T-helper 9 cell (primary cell): ENCODE measurements at places on chromosomes 7 and 10.

GRCh38 chr10:1732564-1732996 lies 4.7 kb downstream of the ADARB2 start:
- DNase-seq = no peak

DNA sequence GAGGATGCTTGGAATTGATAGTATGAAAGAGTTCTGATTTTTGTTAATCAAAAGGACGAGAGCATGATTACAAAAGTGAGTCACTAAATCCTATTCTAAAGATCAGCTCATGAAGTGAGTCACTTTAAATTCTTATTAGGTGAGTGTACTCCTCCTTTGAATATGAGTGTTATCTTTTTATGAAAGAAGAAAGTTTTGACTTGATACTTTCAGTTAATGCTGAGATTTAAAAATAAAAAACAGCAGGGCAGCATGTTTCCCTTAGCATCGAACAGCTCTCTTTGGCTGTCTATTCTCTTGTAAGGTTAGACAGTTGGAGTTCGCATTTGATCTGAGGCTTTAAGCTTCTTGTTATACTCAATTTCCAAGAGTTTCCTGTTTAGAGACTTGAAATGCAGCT lies 222.0 kb downstream of the TWIST1 start:
- DNase-seq = no peak

- no peak for DNase-seq
These were observed 15.4 kb downstream of the NRAP start for GRCh38 chr10:113648478-113648877.

GRCh38 chr10:123783296-123783695 lies 108.3 kb downstream of the CPXM2 start:
- DNase-seq = no peak

GRCh38 chr10:77349226-77349625 lies 288.4 kb downstream of the KCNMA1 start:
- DNase-seq = no peak

DNA sequence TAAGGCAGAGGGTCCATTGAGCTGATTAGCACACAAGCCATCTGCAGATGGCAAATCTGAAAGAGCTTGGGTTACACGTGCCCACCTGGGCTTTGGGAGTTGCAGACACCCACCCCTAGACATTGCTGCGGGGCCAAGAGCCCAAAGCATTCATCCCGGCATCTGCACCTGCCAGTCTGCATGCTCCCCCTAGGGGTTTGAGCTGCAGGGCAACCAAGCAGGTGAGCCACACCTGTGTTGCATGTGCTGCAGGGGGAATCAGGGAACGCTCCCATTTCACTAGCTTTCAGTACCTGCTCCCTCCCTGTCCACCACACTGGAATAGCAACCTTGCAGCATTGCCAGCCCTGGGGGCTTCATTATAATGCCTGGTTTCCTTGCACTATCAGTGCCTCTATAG lies 21.1 kb downstream of the C7orf33 start:
- no peak for DNase-seq

GRCh38 chr7:128124786-128125185 lies 93.5 kb upstream of the LRRC4 start:
- no peak for DNase-seq

DNA sequence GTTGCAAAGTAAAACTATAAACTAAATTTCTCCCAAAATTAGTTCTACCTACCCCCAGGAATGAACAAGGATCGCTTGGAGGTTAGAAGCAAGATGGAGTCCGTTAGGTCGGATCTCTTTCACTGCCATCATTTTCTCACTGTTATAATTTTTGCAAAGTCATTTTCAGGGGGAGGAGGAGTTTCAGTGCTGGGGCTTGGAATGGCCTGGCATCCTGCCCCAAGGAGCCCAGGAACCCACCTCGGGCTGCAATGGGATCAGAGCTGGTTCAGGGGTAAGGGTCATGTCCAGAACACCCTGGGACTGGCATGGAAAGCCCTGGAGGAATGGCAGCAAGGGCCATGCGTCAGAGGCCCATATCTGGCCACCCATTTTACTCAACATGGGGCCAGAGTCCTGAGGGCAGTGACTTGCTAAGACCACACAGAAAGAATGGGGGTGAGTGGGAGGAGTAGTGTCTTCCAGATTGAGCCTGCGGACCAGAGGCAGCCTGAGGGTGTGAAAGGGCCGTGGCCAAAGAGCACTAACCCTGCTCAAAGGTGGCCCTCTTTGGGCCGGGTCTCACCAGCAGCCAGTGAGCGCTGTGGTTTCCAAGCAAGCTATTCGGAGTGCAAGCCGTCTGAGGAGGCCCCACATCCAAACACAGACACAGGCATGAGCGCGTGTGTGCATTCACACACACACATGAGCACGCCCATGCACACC lies 31.8 kb downstream of the GPRIN2 start:
- DNase-seq = no peak

GRCh38 chr7:122082670-122083069 lies 61.4 kb downstream of the AASS start:
- DNase-seq = no peak

GRCh38 chr7:98472521-98472954 lies 71.6 kb upstream of the BAIAP2L1 start:
- DNase-seq = no peak

DNA sequence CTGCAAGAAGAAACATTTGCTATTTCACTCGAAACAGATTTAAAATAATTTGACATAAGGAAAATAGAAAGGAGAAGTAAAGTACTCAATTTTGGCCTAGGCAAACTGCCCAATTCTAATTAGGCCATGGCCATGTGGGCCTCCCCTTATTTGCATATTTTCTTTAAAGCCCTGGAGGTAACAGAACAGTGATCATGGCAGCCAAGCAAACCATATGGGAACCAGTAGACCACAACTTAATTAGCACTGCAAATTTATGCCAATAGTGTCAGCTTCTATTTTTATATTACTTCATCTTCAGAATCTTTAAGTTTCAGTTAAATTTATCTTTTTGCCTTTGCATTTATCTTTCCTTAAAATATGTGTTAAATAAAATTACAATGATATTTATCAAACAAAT lies 63.3 kb upstream of the THSD7A start:
- DNase-seq = no peak

DNA sequence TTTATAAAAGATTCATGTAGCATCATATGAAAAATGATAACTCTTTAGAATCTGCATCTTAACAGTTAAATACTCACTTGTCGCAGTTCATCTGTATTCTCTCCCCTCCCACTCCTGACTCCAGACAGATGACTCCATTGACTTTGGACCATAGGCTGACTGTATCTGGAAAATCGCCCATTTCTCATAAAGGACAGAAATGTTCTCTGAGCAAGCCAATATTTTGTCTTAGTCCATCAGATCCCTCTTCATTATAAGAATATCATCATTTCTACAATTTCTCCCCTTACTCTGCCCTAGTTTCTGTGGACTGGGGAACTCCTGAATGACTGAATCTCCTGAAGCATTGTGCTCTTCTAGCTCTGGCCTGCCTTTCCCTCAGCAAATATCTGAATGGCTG lies 125.4 kb downstream of the SEMA3D start:
- no peak for DNase-seq

- no peak for DNase-seq
These were observed 178.0 kb downstream of the MDFIC start for GRCh38 chr7:115099906-115100305.
